ENCODE measurements at places on chromosomes 6 and 20. TPM values are rescaled to one million over a fixed set of nuclear protein-coding genes. Genes with fewer than 3 reads are reported as not detected.

Gene CST7
- not detected for total RNA-seq

DNA sequence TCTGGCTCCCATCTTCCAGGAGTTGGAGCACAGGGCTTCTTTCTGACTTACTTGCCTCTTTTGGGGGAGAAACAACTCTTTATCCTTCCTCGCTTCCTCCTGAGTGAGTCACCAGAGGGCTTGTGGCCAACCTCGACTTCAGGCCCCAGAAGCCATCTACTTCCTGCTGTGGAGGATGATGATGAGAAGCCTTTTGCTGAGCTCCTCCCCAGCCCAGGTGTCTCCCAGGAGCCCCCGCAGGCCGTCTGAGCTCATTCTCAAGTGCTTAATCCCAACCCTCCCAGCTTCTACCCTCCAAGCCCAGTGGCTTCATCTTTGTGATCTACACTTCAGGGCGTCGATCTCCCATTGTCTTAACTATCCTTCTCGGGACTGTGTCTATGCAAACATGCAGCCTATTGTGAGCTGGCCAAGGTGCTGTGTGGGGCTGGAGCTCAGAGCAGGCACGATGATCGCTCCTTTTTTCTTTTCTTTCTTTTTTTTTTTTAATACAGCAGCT is 27.9 kb downstream of the SDCBP2 start:
- no peak overlapping the region for H3K4me3 ChIP-seq
- no peak for DNase-seq
- H3K27ac ChIP-seq: no peak overlapping the region
- H3K27me3 ChIP-seq: no peaks in the 10 kb centered on the region
- H3K36me3 ChIP-seq: no peaks in the 10 kb centered on the region

DNA sequence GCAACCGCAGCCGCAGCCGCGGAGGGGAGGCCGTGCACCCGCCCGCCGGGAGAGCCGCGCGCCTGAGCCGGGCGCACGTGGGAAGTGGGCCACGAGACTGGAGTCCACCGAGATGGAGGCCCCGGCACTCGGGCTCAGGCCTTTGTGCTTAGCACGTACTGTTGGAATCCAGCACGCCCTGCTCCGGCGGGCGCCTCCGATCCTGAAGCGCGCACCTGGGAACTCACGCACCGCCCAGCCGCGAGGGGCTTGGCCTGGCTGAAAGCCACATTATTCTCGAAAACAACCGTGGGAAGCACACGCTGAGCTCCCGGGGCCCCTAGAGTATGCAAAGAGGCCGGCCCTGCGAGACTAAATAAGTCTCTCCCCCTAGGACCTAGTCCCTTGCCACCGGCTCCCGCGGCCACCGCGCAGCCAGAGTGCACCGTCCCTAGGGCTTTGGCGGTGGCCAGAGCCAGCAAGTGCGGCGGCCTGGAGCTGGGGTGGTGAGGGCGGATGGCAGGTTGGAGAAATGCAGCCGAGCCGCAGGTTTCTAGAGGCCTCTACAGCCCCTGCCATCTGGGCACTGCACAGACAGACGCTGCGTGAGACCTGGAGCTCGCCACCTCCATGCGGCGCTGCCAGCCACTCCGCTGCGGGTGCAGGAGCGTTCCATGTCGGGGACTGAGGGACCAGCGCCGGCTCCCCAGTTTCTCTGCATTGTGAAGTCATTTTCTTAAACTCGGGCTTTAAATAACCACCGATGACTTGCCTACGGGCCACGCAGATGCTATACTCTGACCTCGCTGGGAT is 42.0 kb upstream of the LY86 start:
- H3K4me1 ChIP-seq: peaks cover 10% of the 10 kb centered on the region
- no peak overlapping the region for H3K27ac ChIP-seq
- peak; percentile 55 for DNase-seq
- no peaks in the 10 kb centered on the region for H3K36me3 ChIP-seq
- H3K4me3 ChIP-seq: peak overlapping the region; percentile 43

- H3K4me3 ChIP-seq: no peak overlapping the region
- H3K36me3 ChIP-seq: no peaks in the 10 kb centered on the region
- H3K27me3 ChIP-seq: no peaks in the 10 kb centered on the region
- no peak overlapping the region for H3K27ac ChIP-seq
Observed at GRCh38 chr20:62874964-62875344, 13.3 kb upstream of the TCFL5 start.

- no peaks in the 10 kb centered on the region for H3K27me3 ChIP-seq
- H3K4me3 ChIP-seq: no peak overlapping the region
- H3K4me1 ChIP-seq: peaks cover 3% of the 10 kb centered on the region
- H3K36me3 ChIP-seq: no peaks in the 10 kb centered on the region
- no peak overlapping the region for H3K27ac ChIP-seq
Observed at GRCh38 chr20:18837718-18838117, 24.1 kb downstream of the SCP2D1 start.

GRCh38 chr6:34816635-34817301 is 24.9 kb downstream of the BLTP3A start:
- DNase-seq: no peak
- no peak overlapping the region for H3K4me3 ChIP-seq
- peaks cover 22% of the 10 kb centered on the region for H3K4me1 ChIP-seq
- H3K27me3 ChIP-seq: no peaks in the 10 kb centered on the region

DNA sequence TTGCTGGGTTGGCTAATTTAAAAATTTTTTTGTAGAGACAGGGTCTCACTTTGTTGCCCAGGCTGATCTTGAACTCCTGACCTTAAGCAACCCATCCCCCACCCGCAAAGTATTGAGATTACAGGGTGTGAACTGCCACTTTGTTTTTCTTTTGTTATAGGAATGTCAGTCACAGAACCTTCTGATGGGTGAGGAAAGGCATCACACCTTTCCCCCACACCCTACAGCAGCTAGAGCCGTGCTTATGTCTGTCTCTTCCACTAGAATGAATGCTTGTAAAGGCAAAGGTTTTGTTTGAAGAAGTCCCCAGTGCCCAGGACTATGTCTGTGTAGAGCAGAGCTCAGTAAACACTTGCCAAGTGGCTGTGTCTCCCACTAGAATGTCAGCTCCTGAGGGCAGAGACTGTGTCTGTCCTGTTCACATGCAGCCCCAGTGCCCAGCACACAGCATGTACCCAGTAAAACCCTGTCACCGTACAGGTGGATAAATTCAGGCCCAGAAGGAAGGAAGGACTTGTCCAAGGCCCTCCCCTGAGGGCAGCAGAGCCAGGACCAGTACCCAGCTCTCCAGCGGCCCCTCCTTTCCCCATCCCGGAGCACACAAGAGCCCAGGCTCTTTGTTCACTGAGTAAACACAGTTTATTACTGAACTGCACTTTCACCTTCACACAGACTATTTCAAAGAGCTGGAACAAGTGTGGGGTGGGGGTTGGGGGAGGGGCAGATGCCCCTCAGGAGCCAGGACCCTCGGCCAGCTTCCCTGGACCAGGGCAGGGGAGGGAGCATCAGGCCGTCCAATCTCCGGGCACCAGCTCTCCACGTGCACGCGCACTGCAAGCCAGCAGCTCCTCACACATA is 26.4 kb downstream of the COX4I2 start:
- H3K4me3 ChIP-seq: no peak overlapping the region
- H3K27me3 ChIP-seq: no peaks in the 10 kb centered on the region
- peaks cover 53% of the 10 kb centered on the region for H3K4me1 ChIP-seq
- H3K27ac ChIP-seq: peak overlapping the region; percentile 74

GRCh38 chr6:156687789-156688619 is 89.2 kb upstream of the ARID1B start:
- no peaks in the 10 kb centered on the region for H3K27me3 ChIP-seq
- peak overlapping the region; percentile 75 for H3K4me3 ChIP-seq
- H3K4me1 ChIP-seq: peaks cover 4% of the 10 kb centered on the region

DNA sequence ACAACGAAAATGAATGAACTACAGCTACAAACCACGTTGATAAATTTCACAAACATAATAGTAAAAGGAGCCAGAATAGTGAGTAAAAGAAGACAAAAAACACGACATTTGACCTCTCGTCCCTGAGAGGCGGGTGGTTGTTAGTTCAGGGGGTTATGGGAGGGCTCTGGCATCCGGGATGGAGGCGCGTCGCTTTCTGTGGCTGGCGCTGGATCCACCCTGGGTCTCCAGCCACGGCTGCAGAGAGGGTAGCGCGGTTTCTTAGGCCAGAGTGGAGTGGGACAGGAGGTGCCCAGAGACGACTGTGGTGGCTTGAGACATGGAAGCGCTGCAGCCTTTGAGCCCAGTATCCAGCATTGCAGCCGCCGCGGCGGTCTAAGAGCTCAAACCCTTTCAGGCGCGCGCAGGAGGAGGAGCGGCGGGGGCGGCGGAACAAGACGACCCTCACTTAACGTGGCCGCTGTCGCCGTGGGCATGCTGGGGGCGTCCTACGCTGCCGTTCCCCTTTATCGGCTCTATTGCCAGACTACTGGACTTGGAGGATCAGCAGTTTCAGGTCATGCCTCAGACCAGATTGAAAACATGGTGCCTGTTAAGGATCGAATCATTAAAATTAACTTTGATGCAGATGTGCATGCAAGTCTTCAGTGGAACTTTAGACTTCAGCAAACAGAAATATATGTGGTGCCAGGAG is 3.7 kb upstream of the ZSCAN23 start:
- H3K4me1 ChIP-seq: no peaks in the 10 kb centered on the region
- no peaks in the 10 kb centered on the region for H3K27me3 ChIP-seq
- no peaks in the 10 kb centered on the region for H3K36me3 ChIP-seq
- no peak overlapping the region for H3K27ac ChIP-seq

GRCh38 chr6:33627876-33628275 is 6.8 kb downstream of the ITPR3 start:
- no peaks in the 10 kb centered on the region for H3K27me3 ChIP-seq
- no peak overlapping the region for H3K27ac ChIP-seq
- H3K4me3 ChIP-seq: no peak overlapping the region
- no peak for DNase-seq
- H3K36me3 ChIP-seq: no peaks in the 10 kb centered on the region
